Activated naive CD4-positive, alpha-beta T cell treated with anti-CD3 and anti-CD28 coated beads, Interleukin-2, amount 10 ng/mL, durations not matched to agents 5 hours and 36 hours (primary cell): ENCODE measurements at places on chromosomes 7 and 10. TPM values are rescaled to one million over a fixed set of nuclear protein-coding genes. Genes with fewer than 3 reads are reported as not detected.

The PLXDC2 gene
- not detected for total RNA-seq

The MMD2 gene
- total RNA-seq: not detected

The UCN3 gene
- not detected for total RNA-seq

The OPN4 gene
- not detected for total RNA-seq

The NKX6-2 gene
- total RNA-seq: not detected

The GHRHR gene
- not detected for total RNA-seq

The PARD3 gene
- 1.7 TPM for total RNA-seq

The PON1 gene
- total RNA-seq: not detected

The HKDC1 gene
- 9.6 TPM for total RNA-seq
